Gastroesophageal sphincter (tissue), 4 donors: ENCODE measurements at places on chromosomes 2 and 18. TPM values are rescaled to one million over a fixed set of nuclear protein-coding genes. Genes with fewer than 3 reads are reported as not detected.

Gene COL4A4
- 5.5 TPM for total RNA-seq

Gene ARHGAP15
- total RNA-seq = 9.3 TPM

DNA sequence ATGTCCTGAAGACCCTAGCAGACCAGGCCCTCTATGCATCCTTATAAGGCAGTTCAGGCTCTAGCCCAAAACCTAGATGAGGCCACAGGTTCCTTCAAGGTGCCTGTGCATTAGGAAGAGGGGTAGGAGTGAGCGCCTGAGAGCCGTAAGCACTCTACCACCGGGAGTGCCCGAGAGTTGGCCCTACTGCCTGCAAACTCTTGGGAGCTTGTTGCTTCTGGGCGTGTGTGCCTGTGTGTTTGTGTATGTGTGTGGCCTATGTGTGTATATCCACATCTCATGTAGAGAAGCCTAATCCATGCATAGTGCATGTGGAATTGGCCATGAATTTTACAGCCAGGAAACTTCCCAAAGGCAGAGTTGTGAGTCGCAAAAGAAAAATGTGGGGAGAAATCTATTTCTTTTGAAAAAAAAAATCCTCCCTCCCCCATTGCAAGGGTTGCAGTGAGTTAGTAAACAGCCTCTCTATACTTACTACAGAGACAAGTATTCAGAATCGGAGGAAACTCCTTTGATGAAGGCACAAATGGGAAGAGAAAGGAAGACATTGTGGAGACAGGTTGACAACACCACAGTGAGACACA, 96.8 kb downstream of the ADD2 start:
- ATAC-seq = no peak

DNA sequence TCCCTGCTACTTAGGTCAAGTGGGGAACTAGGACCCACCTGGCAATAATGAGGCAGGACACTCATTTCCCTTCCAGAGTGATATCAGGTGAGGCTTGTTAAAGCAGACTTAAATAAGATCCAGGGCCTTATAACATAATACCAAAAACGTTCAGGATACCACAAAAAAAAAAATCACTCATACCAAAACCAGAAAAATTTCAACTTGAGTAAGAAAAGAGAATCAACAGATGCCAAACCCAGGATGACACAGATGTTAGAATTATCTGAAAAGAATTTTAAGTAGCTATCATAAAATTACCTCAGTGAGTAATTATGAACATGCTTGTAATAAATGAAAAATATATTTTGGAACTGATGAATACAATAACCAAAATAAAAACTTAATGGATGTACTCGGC, 255.6 kb upstream of the OSR1 start:
- no peak for ATAC-seq

- ATAC-seq = no peak
Observed at GRCh38 chr2:239202836-239203235, 198.0 kb downstream of the HDAC4 start.

DNA sequence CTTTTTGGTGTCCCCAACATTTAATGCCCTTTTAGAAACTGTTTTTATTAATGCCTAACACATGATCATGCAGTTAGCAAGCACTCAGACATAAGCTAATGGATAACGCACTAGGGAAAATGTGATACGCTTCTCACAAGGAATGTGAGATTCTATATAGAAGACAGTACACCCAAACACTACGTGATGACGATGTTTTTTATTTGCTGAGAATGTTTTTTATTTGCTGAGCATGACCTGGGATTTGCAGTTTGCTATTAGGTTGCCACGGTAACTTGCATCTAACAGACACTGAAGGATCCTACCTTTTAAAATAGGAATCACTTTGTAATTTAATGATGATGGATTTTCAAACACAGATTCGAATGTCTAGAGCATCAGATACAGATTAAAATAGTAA, 4.9 kb downstream of the SMC6 start:
- ATAC-seq = no peak
